Activated T-cell treated with anti-CD3 and anti-CD28 coated beads, Interleukin-2, amount 50 U/mL, for 4 hours (primary cell): ENCODE measurements at places on chromosomes 1 and 21. TPM values are rescaled to one million over a fixed set of nuclear protein-coding genes. Genes with fewer than 3 reads are reported as not detected.

DNA sequence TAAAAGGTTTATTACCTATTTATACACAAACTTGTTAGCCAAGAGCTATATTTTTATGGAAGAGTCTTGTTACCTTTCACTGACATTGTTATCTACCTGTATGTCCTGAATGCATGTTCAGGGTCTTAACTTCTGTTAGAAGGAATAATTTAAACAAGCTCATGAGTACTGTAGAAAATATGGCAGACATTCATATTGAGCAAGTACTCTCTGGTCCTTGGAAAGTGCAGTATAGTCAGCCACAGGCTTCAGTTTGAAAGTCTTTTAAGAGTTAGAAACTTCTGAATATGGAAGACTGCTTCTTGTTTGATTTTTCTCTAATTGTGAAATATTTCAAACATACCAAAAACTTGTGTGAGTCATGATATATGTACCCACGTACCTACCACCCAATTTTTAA lies 16.6 kb downstream of the DIP2A start:
- no peak for DNase-seq

GRCh38 chr1:54580856-54581550 lies 33.0 kb downstream of the ACOT11 start:
- no peak for DNase-seq

CRNN gene
- total RNA-seq, result not detected

ZBED6 gene
- 11.0 TPM for total RNA-seq

XCL2 gene
- 28.4 TPM for total RNA-seq

DNA sequence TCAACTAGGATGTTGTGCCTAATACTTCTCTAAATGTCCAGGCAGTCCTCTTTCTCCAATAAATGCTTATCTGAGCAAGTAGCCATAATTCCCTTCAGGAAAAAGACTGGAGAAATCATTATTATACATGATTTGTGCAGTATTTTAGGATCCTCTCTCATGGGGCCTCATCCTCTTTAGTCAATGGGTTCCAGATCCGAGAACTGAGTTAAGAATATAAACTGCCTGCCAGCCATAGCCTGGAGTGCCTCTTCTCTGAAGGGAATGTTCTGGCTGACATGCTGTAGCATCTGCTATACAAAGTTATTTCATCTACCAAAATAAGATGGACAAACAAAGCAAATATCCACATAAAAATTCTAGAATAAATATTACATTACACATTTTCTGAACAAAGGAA lies 334.0 kb upstream of the PRMT6 start:
- no peak for DNase-seq
